NCI-H226 (cell line): ENCODE measurements at places on chromosomes 11 and 22.

- DNase-seq, result peak; percentile 3
Measured at GRCh38 chr11:64489831-64490441, 101.1 kb upstream of the SLC22A12 start.

- no peak for DNase-seq
Measured at GRCh38 chr11:60691661-60692060, 7.8 kb upstream of the MS4A8 start.

DNA sequence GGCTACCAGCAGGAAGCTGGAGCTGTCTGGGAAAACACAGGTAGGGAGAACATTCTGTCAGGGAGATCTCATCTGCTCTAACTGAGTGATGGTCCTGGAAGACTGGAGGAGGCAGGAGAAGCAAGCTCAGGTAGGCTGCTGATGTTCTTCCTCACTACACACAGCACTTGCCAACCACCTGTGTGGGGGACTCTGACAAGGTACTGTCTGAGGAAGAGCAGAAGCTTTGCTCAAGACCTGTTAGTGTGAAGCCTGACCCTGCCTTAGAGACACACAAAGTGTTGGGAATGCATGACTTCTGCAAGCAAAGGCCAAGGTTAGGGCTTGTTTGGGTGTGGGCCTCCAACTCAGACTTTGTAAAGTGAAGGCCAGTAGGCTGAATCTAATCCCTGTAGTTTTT, 46.5 kb downstream of the CHST1 start:
- no peak for DNase-seq

GRCh38 chr11:105328061-105328460, 188.5 kb upstream of the CARD18 start:
- DNase-seq, result no peak

GRCh38 chr22:43080616-43081015, 8.6 kb downstream of the TTLL1 start:
- DNase-seq, result no peak
